ENCODE measurements at places on chromosomes 12 and 14.

DNA sequence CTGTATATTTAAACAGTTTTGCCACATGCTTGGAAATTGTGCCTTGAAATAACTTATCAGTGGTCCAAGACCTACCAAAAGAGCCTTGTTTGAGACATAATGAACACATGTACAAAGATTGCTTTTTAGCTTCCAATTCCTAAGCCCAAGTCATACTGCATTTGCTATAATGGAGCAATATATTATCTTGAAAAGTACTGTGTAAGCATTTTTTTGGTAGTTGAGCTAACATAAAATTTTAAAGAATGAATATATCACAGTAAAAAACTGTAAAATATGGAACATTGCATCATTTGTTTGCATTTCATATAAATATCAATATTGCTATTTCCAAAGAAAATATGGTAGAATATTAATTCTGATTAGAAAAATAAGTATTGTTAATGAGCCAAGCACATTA lies 28.8 kb upstream of the HMGA2 start:
- H3K4me1 ChIP-seq = no peaks in the 10 kb centered on the region
- H3K4me3 ChIP-seq = no peak overlapping the region
- DNase-seq = no peak
- no peaks in the 10 kb centered on the region for H3K27me3 ChIP-seq
- H3K36me3 ChIP-seq = no peaks in the 10 kb centered on the region

- H3K27ac ChIP-seq = no peak overlapping the region
- no peak for DNase-seq
- no peak overlapping the region for H3K4me3 ChIP-seq
- no peaks in the 10 kb centered on the region for H3K27me3 ChIP-seq
- no peaks in the 10 kb centered on the region for H3K4me1 ChIP-seq
These were observed 41.8 kb upstream of the HIF1A start for GRCh38 chr14:61653507-61653906.

DNA sequence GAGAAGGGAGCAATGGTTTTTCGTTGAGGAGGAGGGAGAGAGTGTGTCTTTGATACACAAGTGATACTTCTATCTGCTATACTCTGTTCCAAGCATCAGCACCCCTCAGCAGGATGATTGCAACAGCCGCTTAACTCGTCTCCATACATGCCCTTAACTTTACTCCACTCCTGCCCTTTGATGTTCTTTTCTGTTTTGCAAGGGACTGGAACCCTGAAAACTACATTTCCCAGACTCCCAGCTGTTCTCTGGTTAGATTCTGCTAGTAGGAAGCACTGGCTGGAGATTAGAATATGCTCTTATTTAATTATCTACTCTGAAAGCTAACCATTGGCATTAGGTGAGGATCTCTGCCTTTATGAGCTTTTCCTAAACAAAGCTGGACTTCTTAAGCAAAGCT lies 23.5 kb upstream of the CRADD start:
- H3K4me1 ChIP-seq = no peaks in the 10 kb centered on the region
- H3K27me3 ChIP-seq = no peaks in the 10 kb centered on the region
- H3K4me3 ChIP-seq = no peak overlapping the region
- no peaks in the 10 kb centered on the region for H3K36me3 ChIP-seq

DNA sequence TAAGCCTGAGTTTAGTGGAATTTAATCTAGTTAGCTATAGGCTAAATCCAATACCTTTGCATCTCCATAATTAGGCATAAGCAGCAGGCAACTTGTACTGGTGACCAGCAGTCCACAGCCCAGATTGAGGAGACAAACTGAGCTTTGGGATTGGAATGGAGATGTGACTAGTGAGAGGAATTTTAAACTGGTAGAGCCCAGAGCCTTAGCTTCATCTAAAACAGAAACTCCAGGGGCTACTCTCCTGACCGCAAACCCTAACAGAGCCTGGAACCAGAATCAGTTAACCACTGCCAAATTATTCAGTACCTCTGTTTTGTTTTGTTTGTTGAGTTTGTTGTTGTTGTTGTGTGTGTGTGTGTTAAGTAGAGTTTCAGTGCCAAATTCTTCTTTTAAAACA lies 53.2 kb downstream of the TSPAN19 start:
- H3K4me3 ChIP-seq = no peak overlapping the region
- H3K36me3 ChIP-seq = no peaks in the 10 kb centered on the region
- DNase-seq = no peak

GRCh38 chr14:70934502-70935134 lies 27.4 kb downstream of the PCNX1 start:
- H3K27me3 ChIP-seq = no peaks in the 10 kb centered on the region
- H3K4me3 ChIP-seq = no peak overlapping the region
- no peak for DNase-seq

GRCh38 chr14:104657101-104657524 lies 32.3 kb upstream of the INF2 start:
- DNase-seq = no peak
- no peaks in the 10 kb centered on the region for H3K4me1 ChIP-seq
- H3K27me3 ChIP-seq = no peaks in the 10 kb centered on the region
- no peak overlapping the region for H3K4me3 ChIP-seq
- no peaks in the 10 kb centered on the region for H3K36me3 ChIP-seq
- no peak overlapping the region for H3K27ac ChIP-seq

DNA sequence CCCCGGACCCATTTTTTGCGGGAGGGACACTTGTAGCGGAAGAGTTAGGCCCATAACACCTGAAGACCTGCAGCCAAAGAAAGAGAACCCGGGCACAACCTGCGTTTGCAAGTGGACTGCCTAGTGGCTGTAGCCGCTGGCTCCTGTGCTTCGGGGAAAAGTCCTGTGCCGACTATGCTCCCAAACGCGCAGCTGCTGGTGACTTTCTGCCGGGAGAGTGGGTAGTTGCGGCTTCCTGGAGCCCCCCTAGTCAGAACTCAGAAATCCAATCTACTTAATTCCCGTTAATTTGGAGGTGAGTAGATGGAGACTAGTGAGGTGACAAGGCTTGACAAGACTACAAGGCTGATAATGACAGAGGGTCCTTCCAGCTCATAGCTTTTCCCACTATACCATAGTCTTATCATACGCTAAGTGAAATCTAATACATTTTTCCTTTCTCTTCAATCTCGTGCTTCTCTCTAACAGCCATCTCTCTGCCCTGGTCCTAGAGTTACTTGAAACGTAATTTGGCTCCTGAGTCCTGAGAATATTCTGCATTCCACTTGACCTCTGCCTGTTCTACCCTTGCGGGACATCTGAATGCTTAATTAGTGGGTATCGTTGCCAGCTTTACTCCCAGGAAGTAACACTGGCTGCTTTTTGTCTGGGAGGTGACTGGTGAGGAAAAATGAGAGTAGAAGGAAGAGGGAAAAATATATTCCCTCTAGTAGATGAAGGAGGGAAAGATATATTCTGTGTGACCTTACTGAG lies 556 bp downstream of the MTHFD1 start:
- H3K36me3 ChIP-seq = no peaks in the 10 kb centered on the region
- H3K27me3 ChIP-seq = no peaks in the 10 kb centered on the region
- peak; percentile 79 for DNase-seq
- peak overlapping the region; percentile 22 for H3K4me3 ChIP-seq
- H3K27ac ChIP-seq = peak overlapping the region; percentile 47

- no peaks in the 10 kb centered on the region for H3K4me1 ChIP-seq
- no peak overlapping the region for H3K4me3 ChIP-seq
- no peaks in the 10 kb centered on the region for H3K36me3 ChIP-seq
These were observed 224.3 kb downstream of the NEDD1 start for GRCh38 chr12:97131220-97131981.

DNA sequence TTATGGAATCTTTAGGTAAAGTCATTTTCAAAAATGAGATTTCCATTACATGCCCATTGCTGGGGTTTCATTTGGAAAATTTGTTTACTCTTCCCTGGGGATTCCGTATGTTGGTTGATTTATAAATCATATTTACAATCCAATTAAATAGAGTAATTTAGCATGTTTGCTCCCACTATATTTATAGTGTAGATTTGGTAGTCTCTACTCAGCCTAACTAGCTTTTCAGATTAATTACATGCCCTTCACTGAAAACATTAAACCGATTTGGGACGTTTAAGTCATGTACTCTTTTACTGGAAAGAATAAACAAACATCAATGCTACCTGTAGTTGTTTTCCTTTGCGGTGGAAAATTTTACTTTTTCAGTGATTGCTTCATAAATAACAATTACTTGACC lies 10.4 kb downstream of the PAX9 start:
- no peak overlapping the region for H3K27ac ChIP-seq
- H3K4me1 ChIP-seq = no peaks in the 10 kb centered on the region
- no peak for DNase-seq
- no peak overlapping the region for H3K4me3 ChIP-seq
- no peaks in the 10 kb centered on the region for H3K36me3 ChIP-seq

GRCh38 chr14:91753501-91754128 lies 21.7 kb upstream of the CATSPERB start:
- H3K4me1 ChIP-seq = no peaks in the 10 kb centered on the region
- no peaks in the 10 kb centered on the region for H3K36me3 ChIP-seq
- H3K4me3 ChIP-seq = no peak overlapping the region
- H3K27me3 ChIP-seq = no peaks in the 10 kb centered on the region

- no peak overlapping the region for H3K27ac ChIP-seq
- H3K4me1 ChIP-seq = no peaks in the 10 kb centered on the region
- no peaks in the 10 kb centered on the region for H3K27me3 ChIP-seq
- no peaks in the 10 kb centered on the region for H3K36me3 ChIP-seq
- no peak for DNase-seq
These were observed 734.8 kb downstream of the DIO2 start for GRCh38 chr14:79476552-79476951.

- no peak overlapping the region for H3K4me3 ChIP-seq
- no peaks in the 10 kb centered on the region for H3K36me3 ChIP-seq
- no peak for DNase-seq
These were observed 55.1 kb downstream of the SERPINA10 start for GRCh38 chr14:94237983-94238382.

DNA sequence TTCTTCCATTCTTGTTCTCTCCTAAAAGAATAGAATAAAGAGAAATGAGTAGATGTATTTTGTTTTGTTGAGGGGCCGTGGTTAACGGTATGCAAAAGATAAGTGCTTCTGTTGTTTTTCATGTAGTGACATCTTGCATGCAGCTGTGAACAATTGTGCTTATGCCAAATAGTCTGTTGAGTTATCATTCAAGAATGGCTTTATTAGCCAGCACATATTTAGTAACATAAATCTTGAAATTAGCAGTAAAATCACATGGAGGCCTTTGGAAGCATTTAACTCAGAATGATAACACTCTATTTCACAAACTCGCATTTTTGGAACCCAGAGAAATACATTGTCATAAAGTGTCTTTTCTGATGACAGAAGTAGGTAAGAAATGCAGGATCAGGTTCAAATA lies 1772.0 kb upstream of the FLRT2 start:
- no peak overlapping the region for H3K27ac ChIP-seq
- no peaks in the 10 kb centered on the region for H3K27me3 ChIP-seq
- DNase-seq = no peak

DNA sequence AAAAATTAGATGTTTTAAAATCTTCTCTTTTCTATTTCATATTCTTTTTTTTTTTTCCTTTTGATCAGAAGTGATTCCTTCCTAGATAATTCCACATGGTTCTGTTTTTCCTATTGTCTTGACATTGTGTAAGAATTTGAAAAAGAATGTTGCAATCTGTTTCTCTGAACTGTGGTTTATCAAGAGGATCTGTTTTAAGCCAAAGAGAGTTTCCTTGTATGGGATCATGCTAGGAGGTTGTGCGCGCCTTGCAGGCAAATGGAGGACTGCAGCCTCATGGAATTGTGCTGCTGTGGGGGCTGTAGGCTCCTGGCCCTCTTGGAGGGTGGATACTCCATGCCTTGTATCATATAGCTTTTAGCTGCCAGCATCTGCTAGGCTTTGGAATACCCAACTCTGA lies 43.3 kb upstream of the MBIP start:
- no peaks in the 10 kb centered on the region for H3K36me3 ChIP-seq
- H3K4me1 ChIP-seq = no peaks in the 10 kb centered on the region
- H3K4me3 ChIP-seq = no peak overlapping the region

DNA sequence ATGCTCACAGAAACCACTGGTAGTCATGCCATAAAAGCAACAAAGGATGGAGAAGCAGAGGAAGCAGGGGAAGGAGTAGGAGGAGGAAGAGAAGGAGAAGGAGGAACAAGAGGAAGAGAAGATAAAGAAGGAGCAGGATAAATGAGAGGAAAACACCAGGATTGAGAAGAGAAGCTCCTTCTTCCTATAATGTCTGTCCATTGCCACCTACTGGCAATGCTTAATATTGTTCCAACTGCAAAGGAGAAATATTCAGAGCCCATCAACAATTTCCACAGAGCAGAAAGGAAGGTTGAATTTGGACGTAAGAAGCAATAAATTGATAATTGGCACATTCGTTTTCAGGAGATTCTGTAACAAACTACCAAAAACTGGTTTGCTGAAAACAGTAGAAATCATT lies 898.4 kb downstream of the SLC16A7 start:
- no peaks in the 10 kb centered on the region for H3K4me1 ChIP-seq
- no peaks in the 10 kb centered on the region for H3K36me3 ChIP-seq
- H3K27me3 ChIP-seq = no peaks in the 10 kb centered on the region
- no peak for DNase-seq
- no peak overlapping the region for H3K4me3 ChIP-seq

DNA sequence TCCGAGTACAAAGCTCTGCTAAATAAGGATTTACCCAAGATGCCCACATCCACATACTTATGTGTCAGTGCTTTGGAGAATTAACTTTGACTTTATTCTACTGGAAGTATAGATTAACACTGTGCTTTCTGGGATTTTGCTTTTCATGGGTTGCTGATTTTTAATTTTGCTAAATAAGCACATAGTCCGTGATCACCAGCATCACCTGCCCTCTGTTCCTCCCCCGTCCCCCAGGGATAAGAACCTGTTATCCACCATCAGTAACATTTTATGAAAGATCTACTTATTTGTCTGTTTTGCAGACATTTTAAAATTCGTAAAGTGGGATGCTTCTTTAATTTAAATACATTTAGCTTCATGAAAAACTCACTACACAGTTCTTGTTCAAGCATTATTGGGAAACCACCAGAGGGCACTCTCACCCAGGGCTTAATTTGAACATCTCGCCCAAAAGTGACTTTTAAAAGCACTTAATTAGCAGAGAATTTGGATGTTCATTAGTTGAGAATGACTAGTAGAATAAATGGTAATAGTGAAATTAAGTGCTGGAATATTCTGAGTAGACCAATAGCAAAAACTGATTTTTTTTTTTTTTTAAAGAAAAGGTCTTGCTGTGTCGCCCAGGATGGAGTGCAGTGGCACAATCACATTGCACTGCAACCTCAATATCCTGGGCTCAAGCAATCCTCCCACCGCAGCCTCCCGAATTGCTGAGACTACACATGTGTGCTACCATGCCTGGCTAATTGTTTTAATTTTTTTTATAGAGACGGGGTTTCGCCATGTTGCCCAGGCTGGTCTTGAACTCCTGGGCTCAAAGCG lies 35.7 kb downstream of the MRPL42 start:
- no peaks in the 10 kb centered on the region for H3K27me3 ChIP-seq
- no peak overlapping the region for H3K4me3 ChIP-seq
- no peaks in the 10 kb centered on the region for H3K4me1 ChIP-seq
- no peak overlapping the region for H3K27ac ChIP-seq
- no peak for DNase-seq

GRCh38 chr14:64387232-64387781 lies 846 bp upstream of the MTHFD1 start:
- peak overlapping the region; percentile 15 for H3K27ac ChIP-seq
- H3K36me3 ChIP-seq = no peaks in the 10 kb centered on the region
- no peak for DNase-seq
- H3K4me1 ChIP-seq = no peaks in the 10 kb centered on the region
- peak overlapping the region; percentile 45 for H3K4me3 ChIP-seq
